Activated naive CD8-positive, alpha-beta T cell treated with anti-CD3 and anti-CD28 coated beads, Interleukin-2, amount 50 U/mL, for 16 hours (primary cell): ENCODE measurements at places on chromosomes 5 and 9.

GRCh38 chr5:135880278-135880677 lies 15.4 kb downstream of the IL9 start:
- no peak for DNase-seq

GRCh38 chr5:7849681-7850394 lies 1.1 kb downstream of the CFAP90 start:
- no peak for DNase-seq

GRCh38 chr9:90054810-90055209 lies 450.0 kb downstream of the GADD45G start:
- DNase-seq = no peak

GRCh38 chr9:136410500-136411287 lies at the start of the genes ENTR1 and PMPCA:
ENTR1 (minus strand) TSS chr9:136410614; CDS start chr9:136410397, 217 bp downstream.
PMPCA (plus strand) TSS chr9:136410658; CDS start chr9:136410669, 11 bp downstream.
- DNase-seq = peak; percentile 91

DNA sequence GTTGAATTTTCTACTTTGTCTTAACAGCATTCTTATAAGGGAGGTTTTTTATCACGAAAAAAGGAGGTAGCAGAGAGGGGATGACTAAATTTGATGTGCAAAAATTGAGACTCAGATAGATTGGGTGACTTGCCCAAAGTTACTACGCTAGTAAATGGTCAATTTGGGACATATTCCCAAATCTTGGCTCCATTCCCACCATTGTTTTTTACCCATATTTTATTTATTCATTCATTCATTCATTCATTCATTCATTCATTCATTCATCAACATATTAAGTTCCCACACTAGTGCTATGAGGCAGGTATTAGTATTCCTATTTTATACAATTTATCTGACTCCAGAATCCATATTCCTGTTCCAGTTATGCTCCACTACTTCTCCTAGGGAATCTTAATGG lies 85.6 kb downstream of the HACD4 start:
- DNase-seq = no peak

DNA sequence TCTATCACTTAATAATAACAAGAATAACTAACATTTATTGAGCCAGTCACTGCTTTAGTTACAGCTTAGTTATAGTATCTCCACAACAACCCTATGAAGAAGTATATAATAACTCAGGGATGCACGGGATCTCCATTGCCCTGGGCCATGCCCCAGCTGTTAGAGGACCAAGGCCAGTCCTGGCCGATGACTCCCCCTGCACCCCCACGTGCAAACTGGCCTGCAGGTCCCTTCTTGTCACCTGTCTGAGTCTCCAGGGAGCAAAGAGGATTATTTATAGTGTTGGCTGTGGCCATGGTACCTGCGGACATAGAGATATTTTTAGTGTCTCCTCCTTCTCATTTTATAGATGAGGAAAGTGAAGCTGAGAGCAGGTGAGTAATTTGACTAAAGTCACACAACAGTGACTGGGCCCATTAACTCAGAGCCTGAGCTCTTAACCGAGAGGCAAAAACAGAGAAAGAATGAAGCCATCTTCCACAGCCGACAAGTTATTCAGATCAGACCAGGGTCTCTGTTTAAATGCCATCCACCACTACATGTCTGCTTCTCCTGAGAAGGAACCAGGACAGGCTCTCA lies 94.4 kb downstream of the TMEM215 start:
- no peak for DNase-seq

DNA sequence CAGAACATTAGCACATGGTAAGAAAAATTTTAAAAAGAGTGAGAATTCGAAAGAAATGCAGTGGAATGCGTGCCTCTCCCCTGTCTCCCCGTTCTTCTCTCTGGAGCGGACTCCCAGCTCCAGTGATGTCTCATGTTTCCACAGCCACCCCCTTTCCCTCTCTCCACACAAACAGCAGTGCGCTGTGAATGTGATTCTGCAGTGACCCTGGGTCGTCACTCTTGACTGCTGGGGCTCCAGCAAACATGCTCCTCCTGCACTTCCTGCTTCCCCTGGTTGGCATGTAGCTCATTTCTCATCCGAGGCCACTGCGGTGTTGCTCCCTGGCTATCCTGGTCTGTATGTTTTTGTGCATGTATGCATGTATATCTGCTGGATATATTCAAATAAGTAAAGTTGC lies 13.3 kb downstream of the PHF2 start:
- DNase-seq = no peak
